ENCODE measurements at places on chromosomes 12 and 14.

DNA sequence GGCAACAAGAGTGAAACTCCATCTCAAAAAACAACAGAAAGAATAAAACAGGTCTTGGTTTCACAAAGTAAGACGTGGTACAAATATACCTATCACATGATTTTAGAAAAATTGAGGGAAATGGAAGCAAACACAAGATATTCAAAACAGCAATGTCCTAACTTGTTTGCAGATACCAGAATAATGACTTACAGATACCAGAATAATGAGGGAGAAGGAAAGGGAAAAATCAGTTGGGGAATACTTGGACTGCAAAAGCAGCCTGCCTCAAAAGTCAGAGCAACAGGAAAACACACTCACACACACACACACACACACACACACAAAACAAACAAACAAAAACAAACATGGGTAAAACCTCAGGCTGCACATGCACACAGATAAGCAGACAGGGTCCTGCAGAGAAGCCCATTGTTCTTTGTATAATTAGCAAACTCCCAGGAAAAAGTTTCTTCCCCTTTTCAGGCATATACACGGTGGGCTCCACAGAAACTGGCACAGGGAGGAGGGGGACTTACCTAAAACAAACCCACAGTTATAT, 65.7 kb upstream of the CAPRIN2 start:
- DNase-seq: no peak

DNA sequence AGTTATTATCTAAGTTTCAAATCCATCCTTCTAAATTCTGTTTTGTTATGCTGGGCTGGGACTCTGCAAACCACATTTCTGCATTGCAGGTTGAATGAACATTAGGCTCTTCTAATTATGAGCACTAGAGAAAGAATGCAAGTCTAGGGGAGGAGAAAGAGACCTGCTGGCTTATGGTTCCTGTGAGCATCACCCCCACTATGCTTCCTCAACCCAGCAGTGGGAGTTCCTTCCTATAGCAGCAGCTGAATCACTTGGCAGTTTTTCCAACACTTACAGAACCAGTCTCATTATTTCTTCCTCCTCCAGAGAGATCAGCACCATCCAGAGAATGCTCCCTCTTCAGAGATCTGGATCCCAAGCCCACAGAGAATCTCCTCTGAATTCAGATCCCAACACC, 297.7 kb upstream of the CLEC14A start:
- DNase-seq: no peak

GRCh38 chr12:68886636-68887572, 46.1 kb downstream of the CPM start:
- no peak for DNase-seq

DNA sequence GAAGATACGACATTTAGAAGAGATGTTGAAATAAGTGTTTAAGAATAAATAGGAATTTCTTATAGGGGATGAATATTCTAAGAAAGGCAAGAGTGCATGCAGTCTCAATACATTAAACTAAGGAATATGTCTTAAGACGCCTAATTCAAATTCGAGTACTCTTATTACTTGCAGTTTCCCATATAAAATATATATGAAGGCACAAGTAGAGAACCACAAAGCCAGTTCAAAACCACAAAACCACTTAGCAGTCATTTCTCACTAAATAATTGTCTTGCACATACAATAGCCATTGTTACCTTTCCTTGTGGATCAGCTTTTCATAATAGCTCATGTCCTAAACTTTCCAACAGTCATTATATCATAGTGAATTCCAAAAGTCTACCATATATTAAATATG, 91.0 kb upstream of the MON2 start:
- no peak for DNase-seq

DNA sequence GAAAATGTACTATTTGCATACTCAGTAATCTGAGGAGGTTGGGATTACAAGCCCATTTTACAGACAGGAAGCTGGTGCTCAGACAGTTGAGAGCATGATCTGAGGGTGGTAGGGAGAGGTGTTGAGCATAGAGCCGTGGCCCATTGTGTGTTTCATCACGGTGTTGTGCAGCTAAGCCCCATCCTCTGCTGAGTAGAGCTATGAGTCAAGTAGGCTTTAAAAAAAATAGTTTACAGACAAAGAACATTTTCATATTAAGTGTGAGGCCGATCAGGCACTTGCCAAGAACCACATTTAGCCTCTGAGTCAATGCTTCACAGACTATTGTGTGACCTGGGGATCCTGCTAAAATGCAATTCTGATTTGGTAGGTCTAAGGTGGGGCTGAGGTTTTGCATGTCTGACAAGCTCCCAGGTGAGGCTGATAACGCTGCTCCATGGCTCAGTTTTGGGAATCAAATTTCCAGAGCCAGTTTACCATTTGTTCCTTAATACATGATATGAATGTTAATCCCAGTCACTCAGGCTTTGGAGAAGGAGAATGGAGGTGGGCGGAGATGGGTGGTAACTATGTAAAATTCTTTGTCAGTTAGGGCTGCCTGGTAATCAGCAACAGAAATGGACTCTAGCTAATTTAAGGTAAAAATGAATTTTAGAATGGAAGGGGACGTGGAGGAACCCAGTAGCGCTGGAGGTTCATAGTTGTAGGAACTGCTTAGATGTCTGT, 22.2 kb downstream of the ZNF664 start:
- no peak for DNase-seq

DNA sequence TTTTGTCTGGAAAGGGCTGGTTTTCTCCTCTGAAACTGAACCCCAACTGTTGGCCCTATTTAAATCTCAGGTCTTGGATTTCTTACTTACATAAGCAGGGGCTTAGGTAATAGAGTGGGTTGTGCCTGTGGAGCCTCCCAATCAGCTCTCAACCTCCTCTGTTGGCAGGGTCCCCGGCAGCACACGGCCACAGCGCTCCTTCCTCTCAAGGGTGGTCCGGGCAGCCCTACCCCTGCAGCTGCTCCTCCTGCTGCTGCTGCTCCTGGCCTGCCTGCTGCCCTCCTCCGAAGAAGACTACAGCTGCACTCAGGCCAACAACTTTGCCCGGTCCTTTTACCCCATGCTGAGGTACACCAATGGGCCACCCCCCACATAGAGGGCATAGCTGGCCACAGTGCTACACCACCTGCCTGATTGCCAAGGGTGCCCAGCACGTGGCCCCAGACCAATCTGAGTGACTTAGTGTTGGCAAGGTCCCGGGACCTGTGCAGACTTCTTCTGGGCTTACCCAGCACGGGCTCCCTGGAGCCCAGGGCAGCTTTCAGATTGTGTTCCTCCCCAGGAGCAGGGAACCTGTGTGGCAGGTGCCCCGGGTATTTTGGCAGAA, 68.9 kb downstream of the ESR2 start:
- DNase-seq: no peak

DNA sequence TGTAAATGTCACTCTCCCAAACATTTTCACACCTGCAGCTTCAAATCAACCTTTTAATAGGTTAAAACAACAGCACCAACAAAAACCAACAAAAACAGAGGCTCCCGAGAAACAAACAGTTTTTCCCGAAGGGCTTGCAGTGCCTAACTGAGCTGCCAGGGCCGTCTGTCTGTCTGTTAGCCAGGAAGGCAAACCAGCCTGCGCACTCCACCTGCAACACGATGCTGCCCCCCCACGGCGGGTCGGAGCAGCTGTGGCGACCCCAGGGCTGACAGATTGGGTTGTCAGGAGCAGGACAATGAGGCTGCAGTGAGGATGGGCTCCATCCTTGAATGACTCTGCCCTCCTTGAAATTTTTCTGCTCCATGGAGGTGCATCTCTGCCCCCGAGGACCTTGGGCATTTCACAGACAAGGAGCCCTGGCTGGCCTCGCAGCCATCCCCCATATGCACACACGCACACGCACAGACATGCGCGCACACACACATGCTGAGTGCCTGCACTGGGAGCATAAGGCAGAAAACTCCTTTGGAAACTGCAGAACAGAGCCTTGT, 2.6 kb downstream of the RTL1 start:
- DNase-seq: no peak

GRCh38 chr12:124191024-124191359, 103.9 kb upstream of the RFLNA start:
- no peak for DNase-seq

GRCh38 chr12:15278816-15279658, 43.3 kb upstream of the PTPRO start:
- peak; percentile 81 for DNase-seq

DNA sequence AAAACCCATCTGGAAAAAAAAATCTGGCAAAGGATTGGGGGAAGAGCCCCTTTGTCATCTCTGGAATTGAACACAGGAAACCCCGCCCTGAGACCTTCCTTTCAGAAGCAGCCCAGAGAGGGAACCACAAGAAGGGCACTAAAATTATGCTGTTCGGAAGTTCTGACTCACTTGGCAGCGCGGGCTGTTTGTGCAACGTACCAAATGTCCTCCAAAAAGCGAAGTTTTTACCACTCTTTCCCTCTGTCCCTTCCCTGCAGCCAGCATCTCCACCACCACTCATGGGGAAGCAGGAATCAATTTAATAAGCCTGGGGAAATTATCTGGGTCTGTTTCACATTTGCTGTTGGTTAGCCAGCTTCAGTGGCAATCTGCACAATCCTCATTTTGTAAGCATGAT, 3.2 kb upstream of the SYNE3 start:
- peak; percentile 89 for DNase-seq

- no peak for DNase-seq
Observed at GRCh38 chr14:32824195-32824594, 114.5 kb upstream of the NPAS3 start.

GRCh38 chr12:2138871-2139308, 86.1 kb downstream of the CACNA1C start:
- no peak for DNase-seq

DNA sequence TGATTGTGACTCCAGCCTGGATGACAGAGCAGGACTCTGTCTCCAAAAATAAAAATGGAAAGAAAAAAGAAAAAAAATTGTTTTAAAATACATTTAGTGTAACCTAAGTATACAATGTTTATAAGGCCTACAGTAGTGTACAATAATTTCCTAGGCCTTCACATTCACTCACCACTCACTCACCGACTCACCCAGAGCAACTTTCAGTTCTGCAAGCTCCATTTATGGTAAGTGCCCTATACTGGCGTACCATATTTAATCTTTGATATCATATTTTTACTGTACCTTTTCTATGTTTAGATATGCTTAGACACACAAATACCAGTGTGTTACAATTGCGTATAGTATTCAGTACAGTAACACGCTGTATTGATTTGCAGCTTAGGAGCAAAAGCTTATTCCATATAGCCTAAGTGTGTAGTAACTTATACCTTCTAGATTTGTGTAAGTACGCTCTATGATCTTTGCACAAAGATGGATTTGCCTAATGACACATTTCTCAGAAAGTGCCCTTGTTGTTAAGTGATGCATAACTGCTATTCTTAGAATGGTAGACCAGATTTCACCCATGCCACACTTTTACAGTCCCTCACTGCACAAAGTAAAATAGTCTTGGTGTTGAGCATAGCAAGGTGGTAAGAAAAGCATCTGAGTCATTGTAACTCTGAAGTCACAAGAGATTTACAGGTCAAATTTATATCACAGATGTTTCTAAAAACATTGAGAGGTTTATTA, 151.9 kb downstream of the LRRK2 start:
- DNase-seq: no peak

DNA sequence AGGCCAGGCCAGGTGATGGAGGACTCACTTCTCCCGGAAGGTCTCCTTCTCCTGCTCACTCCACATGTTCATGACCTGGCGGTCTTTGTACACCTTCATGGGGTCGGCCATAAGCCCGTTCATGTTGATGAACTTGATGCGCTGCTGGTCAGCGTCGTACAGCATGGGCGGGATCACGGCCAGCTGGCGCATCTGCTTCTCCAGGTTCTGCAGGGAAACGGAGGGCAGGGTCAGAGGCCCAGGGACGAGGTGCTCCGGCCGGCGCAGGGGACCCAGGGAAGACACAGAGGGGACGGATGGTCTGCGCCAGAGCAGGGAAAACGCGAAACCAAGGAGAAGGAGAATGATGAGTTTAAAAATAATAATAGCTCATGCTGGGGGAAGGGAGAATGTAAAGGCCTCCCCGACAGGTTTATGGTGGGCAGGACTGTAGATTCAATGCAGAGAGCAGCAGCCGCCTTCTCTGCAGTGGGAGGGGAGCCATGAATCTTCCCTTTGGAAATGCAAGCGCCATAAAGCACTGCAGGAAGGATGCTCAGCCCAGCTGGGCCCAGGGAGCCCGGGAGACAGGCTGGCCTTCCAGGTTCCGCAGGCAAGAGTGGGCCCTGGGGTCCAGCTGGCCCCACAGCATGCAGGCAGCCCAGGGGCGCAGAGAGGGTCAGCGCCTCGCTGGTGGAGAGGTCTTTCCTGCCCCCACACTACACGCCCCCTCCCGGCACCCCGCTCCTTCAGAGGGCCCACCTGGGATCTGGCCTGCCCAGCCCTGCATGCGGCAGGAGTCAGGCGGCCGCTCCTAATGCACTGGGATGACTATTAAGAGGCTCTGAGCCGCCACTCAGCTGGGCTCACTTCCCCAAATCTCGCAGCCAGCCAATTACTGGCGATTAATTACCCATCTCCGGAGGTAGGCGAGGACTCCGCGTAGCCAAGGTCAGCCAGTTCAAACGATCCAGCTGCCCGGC, 132.0 kb downstream of the RFLNA start:
- no peak for DNase-seq

- no peak for DNase-seq
Observed at GRCh38 chr14:93036652-93037345, 78.9 kb downstream of the ITPK1 start.

DNA sequence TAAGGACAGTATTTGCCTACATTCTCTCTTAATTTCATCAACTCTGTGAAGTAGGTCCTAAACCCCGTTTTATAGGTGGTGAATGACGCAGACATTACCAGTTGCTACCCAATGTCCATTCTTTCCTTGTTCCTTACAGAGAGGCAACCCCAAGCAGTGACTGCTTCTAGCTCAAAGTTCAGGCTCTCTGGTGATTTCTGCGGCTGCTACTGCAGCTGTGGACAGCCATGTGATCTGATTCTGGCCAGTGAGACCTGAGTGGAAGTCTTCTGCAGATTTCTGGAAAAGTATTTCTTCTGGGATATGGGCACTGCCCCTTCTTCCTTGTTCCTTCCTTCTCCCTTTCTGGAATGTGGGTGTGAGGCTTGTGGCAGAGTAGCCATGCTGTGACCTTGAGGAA, 82.9 kb downstream of the ARF6 start:
- DNase-seq: no peak

DNA sequence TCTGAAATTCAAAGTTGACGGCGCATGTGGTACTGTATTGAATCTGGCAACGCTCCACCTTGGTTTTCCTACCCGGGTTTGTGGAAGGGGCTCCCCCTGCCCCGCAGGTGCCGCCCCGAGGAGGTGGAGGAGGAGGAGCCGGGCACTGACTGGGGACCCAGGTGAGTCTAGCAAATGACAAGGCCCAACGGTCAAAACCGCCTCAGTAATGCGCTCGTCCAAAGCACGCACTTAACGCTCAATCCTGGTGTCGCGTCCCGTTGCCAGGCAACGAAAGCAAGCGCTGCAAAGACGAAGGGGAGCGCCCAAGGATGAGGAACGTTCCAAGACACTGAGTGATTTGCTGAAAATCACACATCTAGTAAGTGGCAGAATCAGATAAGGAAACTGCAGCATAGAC, 24.0 kb upstream of the CLEC4E start:
- DNase-seq: no peak

Data from coronary artery (tissue), 2 donors.